ENCODE measurements at places on chromosomes 16 and 17. TPM values are rescaled to one million over a fixed set of nuclear protein-coding genes. Genes with fewer than 3 reads are reported as not detected.

SCPEP1 gene
- polyA plus RNA-seq, result 87.9 TPM

IL17C gene
- polyA plus RNA-seq, result not detected

CACNG1 gene
- polyA plus RNA-seq, result not detected

FBXW10B gene
- polyA plus RNA-seq, result 0.70 TPM

RND2 gene
- 3.2 TPM for polyA plus RNA-seq

MSI2 gene
- polyA plus RNA-seq, result 43.9 TPM

ARL5C gene
- not detected for polyA plus RNA-seq

CEP95 gene
- polyA plus RNA-seq, result 15.6 TPM

GTF3C1 gene
- polyA plus RNA-seq, result 49.0 TPM

CDH16 gene
- 0.50 TPM for polyA plus RNA-seq

ITGAD gene
- polyA plus RNA-seq, result not detected

TM4SF5 gene
- not detected for polyA plus RNA-seq

SLC35G6 gene
- not detected for polyA plus RNA-seq

USP43 gene
- polyA plus RNA-seq, result 0.07 TPM

HBA2 gene
- polyA plus RNA-seq, result 5.2 TPM

DUS1L gene
- 82.1 TPM for polyA plus RNA-seq

PTX4 gene
- 0.09 TPM for polyA plus RNA-seq

TLCD3B gene
- polyA plus RNA-seq, result not detected
